ENCODE measurements at places on chromosomes 7 and 10.
A peak's percentile ranks its signal among the peaks of the same experiment; 100 is the strongest.

- DNase-seq, result no peak
Observed at GRCh38 chr7:70571403-70571934, 560.5 kb upstream of the GALNT17 start.

GRCh38 chr7:150417239-150417638 is 33.2 kb upstream of the GIMAP8 start:
- DNase-seq, result no peak

DNA sequence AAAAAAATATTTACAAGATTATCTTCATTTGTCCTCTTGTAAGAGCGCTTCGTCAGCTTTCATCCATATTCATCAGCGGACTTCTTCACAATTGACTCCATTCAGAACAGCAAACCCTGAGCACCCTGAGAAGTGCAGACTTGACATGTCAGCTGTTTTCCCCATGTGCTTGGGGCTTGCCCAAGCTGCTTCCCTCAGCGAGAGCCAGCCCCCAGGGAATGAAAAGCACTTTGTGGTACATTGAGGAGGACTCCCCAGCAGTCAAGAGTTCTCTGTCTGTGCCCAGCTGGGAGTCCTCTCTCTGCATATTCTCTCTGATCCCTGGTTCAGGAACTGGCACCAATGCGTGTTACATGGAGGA is 22.7 kb downstream of the HKDC1 start:
- no peak for DNase-seq

GRCh38 chr7:78412216-78412858 is 613.8 kb downstream of the PHTF2 start:
- DNase-seq, result no peak

DNA sequence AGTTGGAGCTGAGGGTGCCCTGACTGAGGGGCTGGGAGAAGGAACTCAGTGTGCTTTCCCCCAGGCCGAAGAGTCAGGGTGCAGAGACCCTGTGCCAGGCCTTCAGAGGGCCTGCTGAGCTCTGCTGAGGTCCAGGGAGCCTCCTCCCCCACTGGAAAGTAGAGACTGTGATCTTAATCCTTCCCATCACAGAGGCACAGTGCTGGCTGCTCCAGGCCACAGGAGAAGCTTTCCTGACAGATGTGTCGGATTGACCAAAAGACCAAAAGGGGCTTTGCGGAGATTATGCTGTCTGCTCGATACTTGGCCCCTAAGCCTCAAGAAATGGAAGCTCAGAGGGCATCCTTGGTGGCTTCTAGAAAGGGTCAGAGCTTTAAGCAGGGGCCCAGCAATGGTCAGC is 32.9 kb upstream of the BTRC start:
- DNase-seq, result no peak

DNA sequence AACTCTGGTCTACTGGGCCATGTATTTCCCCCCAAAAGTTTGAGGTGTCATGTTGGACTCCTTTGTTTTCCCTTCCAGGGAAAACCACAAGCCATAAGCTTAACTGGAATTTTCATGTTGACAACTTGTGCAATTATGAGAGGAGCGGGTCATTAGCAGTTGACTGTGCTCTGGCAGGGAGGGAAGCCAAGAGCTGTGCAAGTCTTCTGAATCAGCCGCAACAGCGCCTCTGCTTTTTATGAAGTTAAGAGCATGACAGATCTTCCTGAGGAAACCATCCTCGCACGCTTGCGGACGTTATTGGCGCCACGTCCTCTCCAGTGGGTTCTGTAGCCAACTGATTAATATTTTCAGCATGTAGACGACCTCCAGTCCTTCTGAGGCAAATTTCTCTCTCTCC is 148.7 kb upstream of the MKI67 start:
- no peak for DNase-seq

- no peak for DNase-seq
Observed at GRCh38 chr7:191105-191980, 1.0 kb upstream of the FAM20C start.

DNA sequence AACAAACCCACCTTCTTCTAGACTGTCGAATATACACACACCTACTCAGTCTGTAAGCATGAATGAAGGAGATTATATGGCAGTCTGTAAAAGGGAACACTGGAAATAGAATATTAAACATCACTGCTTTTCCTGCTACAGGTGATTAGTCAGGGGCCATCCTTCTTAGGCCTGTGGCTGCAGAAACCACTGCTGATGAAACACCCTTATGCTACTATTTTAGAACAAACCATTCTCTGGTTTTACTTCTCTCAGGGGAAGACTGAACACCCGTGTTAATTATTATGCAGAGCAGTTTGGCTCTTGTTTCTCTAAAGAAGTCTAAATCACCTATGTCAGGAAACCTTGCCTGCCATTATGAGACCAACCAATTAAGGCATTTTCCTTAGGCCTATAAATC is 351.1 kb upstream of the KLF6 start:
- no peak for DNase-seq

GRCh38 chr7:4076701-4077294 is 605.3 kb upstream of the FOXK1 start:
- DNase-seq, result no peak

- DNase-seq, result no peak
Observed at GRCh38 chr7:158649279-158649678, 55.3 kb downstream of the NCAPG2 start.

GRCh38 chr7:19295376-19295775 is 150.2 kb upstream of the FERD3L start:
- no peak for DNase-seq

- peak; percentile 80 for DNase-seq
Observed at GRCh38 chr10:110354322-110354766, 49.6 kb upstream of the SMNDC1 start.

DNA sequence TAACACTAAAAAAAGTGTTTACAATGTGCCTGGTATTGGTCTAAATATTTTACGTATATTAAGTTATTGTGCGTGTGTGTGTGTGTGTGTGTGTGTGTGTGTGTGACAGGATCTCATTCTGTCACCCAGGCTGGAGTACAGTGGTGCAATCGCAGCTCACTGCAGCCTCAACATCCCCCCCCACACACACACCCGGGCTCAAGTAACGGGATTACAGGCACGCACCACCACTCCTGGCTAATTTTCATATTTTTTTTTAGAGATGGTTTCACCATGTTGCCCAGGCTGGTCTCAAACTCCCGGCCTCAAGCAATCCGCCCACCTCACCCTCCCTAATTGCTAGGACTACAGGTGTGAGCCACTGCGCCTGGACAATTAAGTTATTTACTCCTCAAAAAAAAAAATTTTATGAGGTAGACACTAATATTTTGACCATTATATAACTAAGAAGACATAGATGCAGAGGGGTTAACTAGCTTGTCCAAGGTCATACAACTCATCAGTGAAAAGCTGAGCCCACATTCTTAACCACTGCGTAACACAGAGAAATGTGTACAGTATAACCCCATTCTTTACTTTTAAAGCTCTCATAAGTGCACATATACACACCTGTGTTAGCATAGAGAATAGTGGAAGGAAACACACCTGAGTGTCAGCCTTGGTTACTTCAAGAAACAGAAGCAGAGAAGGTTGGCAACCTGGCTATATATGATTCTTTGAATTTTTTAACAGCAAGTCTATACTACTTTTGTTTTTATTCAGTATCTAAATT is 35.0 kb downstream of the DNAJC12 start:
- no peak for DNase-seq

DNA sequence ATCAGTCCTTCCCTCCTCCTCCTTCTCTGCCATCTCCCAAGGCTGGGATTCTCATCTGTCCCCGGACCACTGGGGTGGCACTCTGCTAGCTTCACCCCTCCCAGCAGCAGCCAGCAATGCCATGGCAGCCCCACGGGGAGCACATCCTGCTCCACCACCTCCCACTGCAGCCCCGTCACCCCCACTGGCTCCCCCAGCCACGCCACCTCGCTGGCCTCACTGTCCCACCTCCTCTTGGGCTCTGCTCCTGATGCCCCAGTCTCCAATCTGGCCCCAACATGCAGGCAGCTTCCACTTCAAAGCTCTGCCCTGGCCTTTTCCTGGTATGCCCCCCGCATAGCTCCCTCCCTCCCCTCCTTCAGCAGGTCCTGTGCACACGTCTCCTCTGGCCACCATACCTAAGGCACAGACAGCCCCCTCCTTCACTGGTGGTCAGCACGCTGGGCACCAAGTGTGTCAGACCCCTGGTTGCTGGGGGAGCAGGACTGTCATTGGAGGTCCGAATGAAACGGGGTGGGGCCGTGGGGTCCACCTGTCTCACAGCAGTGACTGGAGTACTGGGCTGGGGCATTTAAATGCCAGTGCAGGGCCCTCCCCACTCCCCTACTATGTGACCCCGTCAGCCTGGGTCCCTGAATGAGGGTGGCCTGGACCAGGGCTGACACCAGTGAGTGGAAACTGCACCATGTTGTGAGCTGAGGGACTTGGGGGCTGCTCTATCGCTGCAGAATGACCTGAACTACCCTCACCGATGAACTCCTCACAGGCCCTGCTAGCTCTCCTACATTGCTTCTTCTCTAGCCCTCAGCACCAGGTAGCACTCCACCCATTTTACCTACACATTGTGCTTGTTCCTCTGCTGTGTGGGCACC is 38.7 kb downstream of the RASGEF1A start:
- DNase-seq, result no peak

- DNase-seq, result no peak
Observed at GRCh38 chr10:22030421-22030820, 26.9 kb upstream of the DNAJC1 start.

- DNase-seq, result no peak
Observed at GRCh38 chr10:108515821-108516220, 1351.3 kb upstream of the SORCS1 start.

GRCh38 chr7:106840342-106840741 is 24.7 kb upstream of the PIK3CG start:
- DNase-seq, result no peak

DNA sequence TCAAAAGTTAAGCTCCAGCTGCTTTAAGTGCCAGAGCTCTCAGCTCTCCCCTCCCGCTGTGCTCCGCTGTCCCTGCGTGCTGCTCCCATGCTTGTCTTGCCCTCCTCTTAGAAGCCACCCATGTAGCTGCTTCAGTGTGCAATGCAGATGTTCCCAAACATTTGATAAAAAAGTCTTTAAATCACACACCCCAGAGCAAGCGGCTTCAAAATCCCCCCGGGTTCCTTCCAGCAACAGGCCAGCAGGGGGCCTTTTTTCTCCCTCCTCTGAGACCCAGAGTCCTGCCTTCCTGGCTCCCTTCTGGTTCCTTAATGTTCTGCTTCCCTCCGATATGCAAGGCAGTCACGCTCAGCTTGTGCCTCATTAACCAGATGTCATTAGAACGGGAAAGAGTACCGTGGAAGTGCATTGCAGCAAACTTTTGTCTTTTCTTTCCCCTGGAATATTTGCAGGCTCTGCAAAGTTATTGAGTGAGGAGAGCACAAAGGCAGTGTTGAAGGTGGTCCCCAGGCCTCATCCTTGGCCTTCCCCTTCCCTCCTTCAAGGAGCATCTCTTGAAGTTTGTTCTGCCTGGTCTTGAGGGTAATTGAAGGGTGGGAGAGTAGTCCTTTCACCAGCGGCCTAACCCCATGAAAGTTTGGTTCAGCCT is 25.5 kb downstream of the LDB3 start:
- DNase-seq, result peak; percentile 41

DNA sequence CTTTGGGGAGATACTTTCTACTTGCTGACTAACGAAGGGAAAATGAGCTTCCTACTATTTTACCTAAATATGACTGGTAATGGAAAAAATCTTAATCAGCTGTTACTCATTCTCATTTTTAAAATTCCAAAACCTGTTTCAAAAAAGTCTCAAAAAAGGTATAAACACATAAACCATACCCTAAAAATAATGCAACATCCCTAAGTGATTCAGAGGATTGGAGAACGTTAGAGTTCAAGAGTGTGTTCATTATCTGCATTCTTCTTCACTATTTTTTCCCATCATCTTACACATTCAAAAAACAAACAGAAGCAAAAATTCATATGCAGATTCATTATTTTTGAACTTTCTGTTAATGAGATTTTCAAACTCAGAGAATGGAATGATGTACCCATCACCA is 150.4 kb upstream of the GNAI1 start:
- DNase-seq, result no peak

- no peak for DNase-seq
Observed at GRCh38 chr10:14678637-14679036, 96.1 kb downstream of the FAM107B start.

- no peak for DNase-seq
Observed at GRCh38 chr7:134478707-134479106, 19.8 kb upstream of the AKR1B1 start.

- DNase-seq, result no peak
Observed at GRCh38 chr10:126611303-126611702, 59.2 kb downstream of the C10orf90 start.

- DNase-seq, result no peak
Observed at GRCh38 chr7:142451296-142451695, 193.4 kb upstream of the PRSS58 start.

DNA sequence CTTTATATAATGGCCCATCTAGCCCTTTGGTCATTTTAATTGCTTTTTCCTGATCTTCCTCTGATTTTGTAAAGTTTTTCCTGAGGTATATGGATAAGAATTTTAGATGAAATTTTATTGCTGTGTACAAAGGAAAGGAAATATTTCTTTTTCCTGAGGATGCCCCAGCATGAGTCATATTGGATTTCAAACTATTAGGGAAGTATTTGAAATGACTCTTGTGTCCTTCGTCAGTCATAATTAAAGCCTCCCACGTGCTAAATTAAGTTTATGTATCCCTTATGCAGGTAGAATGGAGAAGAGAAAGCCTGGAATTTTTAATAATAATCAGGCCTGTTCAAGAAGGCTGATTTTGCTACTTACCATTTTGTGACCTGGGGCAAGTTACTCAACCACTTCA is 82.6 kb upstream of the GLI3 start:
- no peak for DNase-seq

- DNase-seq, result no peak
Observed at GRCh38 chr10:106175760-106176377, 988.6 kb downstream of the SORCS1 start.

- no peak for DNase-seq
Observed at GRCh38 chr10:13938950-13939349, 352.2 kb downstream of the PRPF18 start.
